ENCODE measurements at places on chromosomes 1 and 21. TPM values are rescaled to one million over a fixed set of nuclear protein-coding genes. Genes with fewer than 3 reads are reported as not detected.

Gene RNU1-1
- total RNA-seq, result 7,231 TPM

Gene AGT
- 46.1 TPM for total RNA-seq

Gene PBXIP1
- total RNA-seq, result 106 TPM

Gene PM20D1
- total RNA-seq, result 0.19 TPM

Gene TMPRSS15
- total RNA-seq, result not detected

GRCh38 chr1:34905098-34905459, 24.4 kb downstream of the DLGAP3 start:
- DNase-seq, result no peak
- no peaks in the 10 kb centered on the region for H3K27me3 ChIP-seq
- no peak overlapping the region for H3K4me3 ChIP-seq
- no peaks in the 10 kb centered on the region for H3K4me1 ChIP-seq

DNA sequence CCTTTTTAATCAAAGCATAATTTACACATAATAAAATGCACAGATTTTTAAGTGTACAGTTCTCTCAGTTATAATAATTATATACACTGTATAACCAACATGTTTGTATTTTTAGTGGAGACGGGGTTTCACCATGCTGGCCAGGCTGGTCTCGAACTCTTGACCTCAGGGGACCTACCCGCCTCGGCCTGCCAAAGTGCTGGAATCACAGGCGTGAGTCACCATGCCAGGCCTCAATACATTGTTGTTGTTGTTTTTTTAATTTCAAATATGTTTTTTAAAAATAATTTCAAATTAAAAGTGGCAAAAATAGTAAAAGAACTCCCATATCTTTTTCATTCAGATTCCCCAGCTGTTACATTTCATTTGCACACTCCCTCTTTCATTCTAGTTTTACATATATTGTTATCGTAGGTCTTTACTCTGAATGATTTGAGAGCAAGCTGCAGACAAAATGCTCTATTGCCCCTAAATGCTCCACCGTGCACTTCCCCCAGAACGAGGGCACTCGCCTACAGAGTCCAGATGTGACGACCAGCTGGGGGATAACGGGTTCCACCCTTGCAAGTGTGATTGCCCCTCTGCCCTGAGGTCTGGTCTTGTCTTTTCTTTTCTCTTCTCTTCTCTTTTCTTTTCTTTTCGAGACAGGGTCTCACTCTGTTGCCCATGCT, 19.2 kb upstream of the RD3 start:
- no peak for DNase-seq
- H3K36me3 ChIP-seq, result no peaks in the 10 kb centered on the region
- H3K4me3 ChIP-seq, result no peak overlapping the region
- no peaks in the 10 kb centered on the region for H3K4me1 ChIP-seq
- no peak overlapping the region for H3K27ac ChIP-seq

DNA sequence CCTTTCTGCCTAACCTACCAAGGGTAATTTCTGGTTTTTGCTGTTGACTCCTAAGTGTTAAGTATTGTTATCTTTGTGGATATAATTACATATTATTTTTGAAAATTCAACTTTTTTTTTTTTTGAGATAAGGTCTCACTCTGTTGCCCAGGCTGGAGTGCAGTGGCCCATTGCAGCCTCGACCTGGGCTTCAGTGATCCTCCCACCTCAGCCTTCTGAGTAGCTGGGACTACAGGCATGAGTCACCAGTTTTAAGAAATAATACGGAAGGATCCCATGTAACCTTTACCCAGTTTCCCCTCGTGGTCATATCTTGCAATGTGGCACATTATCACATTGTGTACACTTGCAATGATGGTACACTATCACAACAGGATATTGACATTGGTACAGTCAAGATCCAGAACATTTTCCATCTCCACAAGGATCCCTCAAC, 3.1 kb downstream of the CHD1L start:
- H3K27ac ChIP-seq, result no peak overlapping the region
- peaks cover 2% of the 10 kb centered on the region for H3K4me1 ChIP-seq
- H3K4me3 ChIP-seq, result no peak overlapping the region
- no peak for DNase-seq

- H3K4me3 ChIP-seq, result no peak overlapping the region
- DNase-seq, result no peak
- peaks cover 5% of the 10 kb centered on the region for H3K4me1 ChIP-seq
- H3K36me3 ChIP-seq, result no peaks in the 10 kb centered on the region
- H3K27ac ChIP-seq, result no peak overlapping the region
- H3K27me3 ChIP-seq, result no peaks in the 10 kb centered on the region
Observed at GRCh38 chr1:200749090-200749489, 10.4 kb downstream of the CAMSAP2 start.

GRCh38 chr1:160996178-160996577, 24.8 kb downstream of the F11R start:
- no peak overlapping the region for H3K27ac ChIP-seq
- H3K36me3 ChIP-seq, result peaks cover 3% of the 10 kb centered on the region
- H3K27me3 ChIP-seq, result no peaks in the 10 kb centered on the region
- no peak overlapping the region for H3K4me3 ChIP-seq
- no peak for DNase-seq
- H3K4me1 ChIP-seq, result no peaks in the 10 kb centered on the region

- H3K27me3 ChIP-seq, result no peaks in the 10 kb centered on the region
- no peak for DNase-seq
- H3K4me3 ChIP-seq, result no peak overlapping the region
Observed at GRCh38 chr1:160022330-160023310, 9.2 kb downstream of the PIGM start.

- no peak for DNase-seq
- no peaks in the 10 kb centered on the region for H3K27me3 ChIP-seq
- no peaks in the 10 kb centered on the region for H3K4me1 ChIP-seq
- no peak overlapping the region for H3K4me3 ChIP-seq
- H3K36me3 ChIP-seq, result no peaks in the 10 kb centered on the region
Observed at GRCh38 chr1:116804736-116805135, 50.5 kb downstream of the CD2 start.

GRCh38 chr1:37888022-37888700, 28.8 kb upstream of the MTF1 start:
- no peak overlapping the region for H3K27ac ChIP-seq
- peaks cover 19% of the 10 kb centered on the region for H3K36me3 ChIP-seq
- H3K4me3 ChIP-seq, result no peak overlapping the region
- H3K27me3 ChIP-seq, result no peaks in the 10 kb centered on the region
- no peak for DNase-seq
- no peaks in the 10 kb centered on the region for H3K4me1 ChIP-seq

DNA sequence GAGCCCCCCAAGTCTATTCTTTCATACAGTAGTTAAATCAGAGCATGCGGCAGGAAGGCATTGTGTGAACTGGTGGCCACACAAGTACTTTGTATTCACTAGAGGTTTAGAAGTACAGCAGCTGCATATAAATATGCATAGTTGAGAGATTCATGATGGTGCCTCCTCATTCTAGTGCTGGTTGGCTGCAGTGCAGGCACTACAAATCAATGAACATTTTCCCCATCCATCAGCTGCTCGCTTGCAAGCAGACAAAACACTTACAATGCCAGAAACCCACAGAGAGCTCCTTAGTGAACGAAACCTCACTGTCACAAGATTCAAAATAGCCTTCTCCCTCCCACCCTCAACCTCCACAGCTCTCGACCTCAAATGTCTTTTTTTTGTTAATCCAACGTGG, 726.2 kb downstream of the USP25 start:
- H3K36me3 ChIP-seq, result no peaks in the 10 kb centered on the region
- DNase-seq, result no peak
- H3K4me3 ChIP-seq, result no peak overlapping the region

DNA sequence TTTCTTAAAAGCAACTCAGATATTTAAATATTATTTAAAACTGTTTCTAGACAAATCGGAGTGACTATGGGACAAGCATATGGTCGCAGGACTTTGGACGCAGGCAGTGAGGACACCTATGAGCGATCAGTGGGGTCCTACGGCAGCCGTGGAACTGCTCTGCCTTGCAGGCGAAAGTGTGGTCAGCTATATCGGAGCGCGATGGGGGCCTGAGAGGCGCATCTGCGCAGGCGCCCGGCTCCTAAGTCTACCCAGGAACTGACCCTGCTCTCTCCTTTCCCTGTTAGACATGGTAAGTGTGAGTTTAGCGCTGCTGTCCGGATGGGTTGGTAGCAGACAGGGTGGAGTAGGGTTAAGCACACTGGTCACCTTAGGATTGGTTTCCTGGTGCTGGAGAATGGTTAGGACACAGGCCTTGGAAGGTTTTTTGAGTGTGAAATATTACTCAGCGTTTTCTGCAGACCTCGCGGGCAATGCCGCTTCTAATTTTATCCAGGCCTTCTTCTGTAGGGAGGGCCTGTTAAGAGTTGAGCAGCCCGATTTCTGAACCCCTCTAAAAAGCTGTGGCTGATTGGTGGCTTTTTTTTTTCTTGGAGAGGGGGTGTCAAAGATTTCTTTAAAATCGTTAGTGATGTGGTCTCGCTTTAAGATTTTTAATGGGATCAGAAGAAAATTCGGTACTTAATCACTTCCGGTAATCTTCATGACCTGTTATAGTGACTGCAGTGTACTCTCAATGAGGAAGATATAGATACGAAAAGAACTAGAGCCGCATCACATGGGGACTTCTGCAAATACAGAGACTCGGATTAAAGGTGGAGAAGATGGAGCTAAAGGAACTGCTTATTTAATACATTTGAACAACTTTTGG, at the start of gene RABGGTB:
Gene RABGGTB, plus strand, starts transcription at position 274 of the 871 bp plus-strand sequence. Its CDS starts 16 bp downstream, at position 290.
- peaks cover 2% of the 10 kb centered on the region for H3K4me1 ChIP-seq
- H3K36me3 ChIP-seq, result peaks cover 2% of the 10 kb centered on the region
- H3K4me3 ChIP-seq, result peak within 1 kb of the TSS; percentile 98
- H3K27ac ChIP-seq, result peak within 1 kb of the TSS; percentile 71

All from aorta (tissue), 5 donors.